ENCODE measurements at places on chromosomes 1 and 21.

GRCh38 chr1:157356601-157357000 lies 195.7 kb downstream of the FCRL5 start:
- no peak for DNase-seq

- DNase-seq, result no peak
Measured at GRCh38 chr1:168136709-168137514, at the start of gene GPR161. TSS of gene GPR161 (minus strand) at chr1:168136930. CDS start at chr1:168104850, 32,080 bp downstream.

- no peak for DNase-seq
Measured at GRCh38 chr1:34978921-34979320, 6.2 kb downstream of the TMEM35B start.

DNA sequence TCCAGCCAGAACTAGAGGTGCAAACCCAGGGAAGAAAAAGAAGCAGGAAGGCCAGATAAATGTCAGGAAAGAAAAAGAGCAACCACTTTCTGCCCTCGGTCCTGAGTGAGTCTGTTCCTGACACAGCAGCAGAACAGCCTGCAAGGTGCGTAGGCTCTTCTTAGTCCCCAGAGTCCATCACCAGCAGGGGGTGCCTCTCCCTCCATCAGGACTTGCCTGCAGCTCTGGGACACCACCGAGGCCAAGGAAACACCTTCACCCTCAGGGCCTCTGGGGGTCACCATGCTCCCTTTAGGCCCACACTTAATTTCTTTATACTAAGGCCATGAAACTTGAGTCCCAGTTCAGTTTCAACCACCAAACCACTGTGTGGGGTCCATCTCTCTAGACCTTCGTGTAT lies 43.7 kb upstream of the NFASC start:
- peak; percentile 13 for DNase-seq

GRCh38 chr1:3599816-3600215 lies 11.5 kb downstream of the MEGF6 start:
- no peak for DNase-seq

DNA sequence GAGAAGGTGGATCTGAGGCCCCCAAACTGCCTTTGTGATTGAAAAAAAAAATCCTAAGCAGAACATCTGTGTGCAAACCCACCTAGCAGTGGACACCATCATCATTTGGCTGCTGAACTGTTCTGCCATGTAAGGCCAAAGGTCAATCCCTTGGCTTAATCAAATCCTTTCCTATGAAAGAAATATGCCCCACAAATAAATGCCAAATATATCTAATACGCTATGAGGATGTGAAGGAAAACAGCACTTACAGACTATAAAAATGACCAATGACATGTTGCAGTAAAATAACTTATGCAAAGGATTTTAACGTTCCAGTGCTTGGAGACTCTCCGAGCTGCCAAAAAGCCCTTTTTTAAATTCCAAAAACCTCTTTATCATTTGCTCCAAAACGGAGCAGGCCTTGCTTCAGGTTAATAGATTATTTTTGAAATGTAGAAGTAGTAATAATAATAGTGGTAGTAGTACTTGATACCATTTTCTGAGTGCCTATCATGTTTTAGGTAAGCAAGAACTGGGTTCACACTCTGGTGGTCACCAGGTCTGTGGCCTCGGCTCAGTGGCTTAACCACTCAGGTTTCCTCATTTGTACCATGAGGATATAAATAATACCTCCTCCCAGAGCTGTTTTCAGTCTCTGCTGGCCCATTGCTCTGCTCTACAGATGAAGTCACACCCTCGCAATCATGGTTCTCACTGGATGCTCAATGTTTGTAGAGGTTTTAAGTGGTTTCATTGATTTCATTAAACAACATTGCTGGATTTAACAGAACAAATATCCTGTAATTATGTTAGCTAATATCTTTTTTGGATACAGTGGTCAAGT lies 47.9 kb upstream of the EDEM3 start:
- DNase-seq, result no peak

- DNase-seq, result no peak
Measured at GRCh38 chr1:100606438-100606837, 68.5 kb downstream of the GPR88 start.
